Right lung (tissue), 10 donors: ENCODE measurements at places on chromosomes 5 and 9. TPM values are rescaled to one million over a fixed set of nuclear protein-coding genes. Genes with fewer than 3 reads are reported as not detected.
A peak's percentile ranks its signal among the peaks of the same experiment; 100 is the strongest.

Gene LARP1
- polyA plus RNA-seq: 96.6 TPM

Gene ALDOB
- polyA plus RNA-seq: 3.6 TPM

Gene SCGB3A2
- 2,391 TPM for polyA plus RNA-seq

Gene PCA3
- polyA plus RNA-seq: 0.41 TPM

GRCh38 chr5:91022518-91022917 lies 360.6 kb downstream of the ARRDC3 start:
- no peak for DNase-seq

- no peak for DNase-seq
Measured at GRCh38 chr5:129398026-129398678, 61.9 kb upstream of the ADAMTS19 start.

DNA sequence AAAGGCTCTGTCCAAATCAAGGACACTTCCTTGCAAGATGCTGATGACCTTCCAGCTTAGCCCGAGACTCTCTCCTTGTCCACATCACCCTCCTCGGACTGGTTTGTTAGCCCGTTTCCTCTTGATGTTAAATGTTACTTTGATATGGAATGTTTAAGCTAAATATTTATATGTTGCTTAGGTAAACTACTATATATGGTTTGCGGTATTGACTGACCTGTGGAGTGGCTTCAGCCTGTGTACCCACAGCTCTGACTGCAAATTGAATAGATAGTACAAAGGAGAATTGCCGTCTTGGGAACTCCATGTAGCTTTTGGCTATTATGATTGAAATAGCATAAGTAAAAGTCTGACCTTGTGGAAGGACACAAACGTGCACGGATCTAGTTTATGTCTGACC lies 422.0 kb downstream of the YTHDC2 start:
- DNase-seq: no peak

- DNase-seq: no peak
Measured at GRCh38 chr9:88927510-88927909, 63.8 kb upstream of the S1PR3 start.

DNA sequence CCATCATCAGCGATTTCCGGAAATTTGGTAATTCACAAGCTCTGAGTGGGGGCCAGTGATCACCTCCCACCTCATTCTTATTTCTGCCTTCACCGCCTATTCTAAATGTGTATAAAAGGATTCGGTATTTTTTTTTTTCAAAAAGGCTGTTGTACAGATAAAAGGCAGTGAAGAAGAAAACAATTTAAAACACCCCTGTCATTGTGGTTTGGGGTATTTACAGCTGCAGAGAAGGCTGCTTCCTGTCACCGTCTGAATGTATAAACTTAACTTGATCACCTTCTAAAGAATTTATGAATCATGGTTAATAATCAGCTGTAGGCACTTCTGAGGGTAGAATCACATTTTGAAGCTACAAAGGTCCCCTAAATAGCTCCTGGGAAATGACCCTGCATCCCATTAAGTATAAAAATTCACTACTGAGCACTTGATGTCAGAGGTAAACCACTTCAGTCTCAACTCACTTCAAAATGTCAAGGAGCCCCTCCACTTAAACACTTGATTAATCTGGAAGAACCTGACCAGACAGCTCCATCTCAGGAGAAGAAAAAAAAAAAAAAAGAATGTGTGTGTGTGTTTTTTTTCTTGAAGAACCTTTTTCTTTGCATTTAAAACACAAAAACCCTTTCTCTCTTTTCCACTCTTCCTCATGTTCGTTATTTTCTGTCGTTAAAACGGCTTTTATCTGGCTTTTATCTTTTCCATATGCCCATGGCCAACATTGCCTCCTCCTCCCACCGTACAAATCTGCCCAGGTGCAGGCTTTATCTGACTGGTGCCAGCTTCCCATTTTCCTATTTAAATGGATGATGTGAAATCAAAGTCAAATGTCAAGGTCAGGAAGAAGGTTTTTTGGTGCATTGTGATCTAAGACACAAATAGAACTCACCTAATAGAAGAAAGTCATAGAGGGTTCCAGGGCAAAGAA lies 291.2 kb downstream of the IRX1 start:
- DNase-seq: peak; percentile 23

GRCh38 chr5:39605145-39605544 lies 180.4 kb upstream of the DAB2 start:
- no peak for DNase-seq

- DNase-seq: no peak
Measured at GRCh38 chr5:132686193-132686592, 12.4 kb downstream of the IL4 start.

GRCh38 chr5:54736003-54736797 lies 218.6 kb downstream of the SNX18 start:
- no peak for DNase-seq

DNA sequence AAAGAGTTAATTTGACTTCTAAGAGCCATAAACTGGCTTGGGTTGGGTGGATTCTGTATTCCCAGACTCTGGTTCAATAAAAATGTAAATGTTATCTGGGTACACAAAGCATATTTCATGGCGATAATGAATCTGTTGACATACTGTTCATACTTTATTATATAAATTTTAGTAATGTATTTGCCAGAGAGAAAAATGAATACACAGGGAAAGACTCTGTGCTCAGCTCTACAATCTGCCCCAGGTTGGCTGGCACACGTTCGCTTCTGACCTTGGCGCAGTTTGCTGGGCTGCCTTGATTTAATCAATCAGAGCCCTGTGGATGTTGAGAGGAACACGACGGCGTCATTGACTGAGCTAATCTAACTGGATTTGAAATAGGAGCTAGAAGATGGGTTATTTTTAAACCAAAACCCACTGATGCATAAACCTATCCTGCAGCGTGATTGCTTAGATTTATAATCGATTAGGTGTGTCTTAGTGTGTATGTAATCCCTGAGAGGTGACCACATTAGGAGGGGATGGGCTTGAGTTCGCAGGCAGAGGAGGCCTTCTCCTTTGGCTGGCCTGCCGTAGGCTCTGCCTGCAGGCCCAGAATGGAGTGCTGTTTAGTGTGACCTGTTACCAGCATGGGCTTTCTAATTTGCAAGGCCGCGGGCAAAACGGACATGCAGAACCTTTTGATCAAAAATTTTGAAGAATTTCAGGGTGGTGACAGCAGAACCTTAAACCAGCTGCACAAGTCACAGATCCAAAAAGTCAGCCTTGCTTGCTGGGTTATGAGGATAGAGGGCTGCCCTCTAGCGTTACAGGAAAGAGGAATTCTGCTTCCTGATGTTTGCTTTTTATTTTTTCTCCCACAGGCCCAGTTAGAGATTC lies 3.9 kb upstream of the ADCY2 start:
- DNase-seq: peak; percentile 45

DNA sequence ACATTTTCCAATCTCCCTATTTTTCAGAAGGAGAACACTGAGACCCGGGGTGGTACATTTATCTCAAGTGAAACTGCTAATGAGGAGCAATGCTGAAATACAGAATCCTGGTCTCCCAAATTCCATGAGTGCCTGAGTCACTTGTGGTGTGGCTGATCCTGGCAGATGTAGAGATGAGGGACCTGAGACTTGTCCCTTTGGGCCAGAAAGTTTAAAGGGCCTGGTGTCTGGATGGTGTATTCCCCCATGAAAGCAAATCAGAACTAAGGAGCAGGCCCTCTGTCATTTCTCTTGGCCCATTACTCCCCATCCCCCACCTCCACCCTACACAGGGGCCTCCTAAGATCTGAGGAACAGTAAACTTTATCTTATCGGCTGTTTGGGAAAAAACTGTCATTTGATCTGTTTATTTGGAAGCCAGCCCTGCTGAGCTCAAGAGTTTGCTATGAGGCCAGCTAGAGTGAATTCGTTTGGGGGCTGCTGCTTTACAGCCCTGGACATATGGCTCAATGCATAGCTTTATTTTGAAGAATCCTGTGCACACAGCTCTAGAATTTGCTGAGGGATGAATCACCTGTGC lies 140.3 kb downstream of the LHFPL2 start:
- DNase-seq: peak; percentile 82

DNA sequence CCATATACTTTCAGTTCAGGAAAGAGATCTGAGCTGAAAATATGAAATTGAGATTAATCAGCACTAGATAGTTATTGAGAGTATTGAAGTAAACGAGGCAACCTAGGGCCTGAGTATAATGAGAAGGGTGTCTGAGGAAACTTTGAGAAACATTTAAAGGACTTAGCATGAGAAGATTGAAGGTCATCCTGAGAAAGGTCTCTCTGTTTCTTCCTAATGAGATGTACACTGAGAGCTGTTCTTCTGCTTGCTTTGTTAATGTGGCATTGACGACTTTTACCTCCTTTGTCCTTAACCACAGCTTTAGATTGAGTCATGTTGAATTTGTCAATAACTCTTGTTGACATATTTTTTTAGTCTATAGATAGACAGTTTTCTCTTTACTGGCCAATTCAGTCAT lies 145.1 kb upstream of the ACTBL2 start:
- DNase-seq: no peak

DNA sequence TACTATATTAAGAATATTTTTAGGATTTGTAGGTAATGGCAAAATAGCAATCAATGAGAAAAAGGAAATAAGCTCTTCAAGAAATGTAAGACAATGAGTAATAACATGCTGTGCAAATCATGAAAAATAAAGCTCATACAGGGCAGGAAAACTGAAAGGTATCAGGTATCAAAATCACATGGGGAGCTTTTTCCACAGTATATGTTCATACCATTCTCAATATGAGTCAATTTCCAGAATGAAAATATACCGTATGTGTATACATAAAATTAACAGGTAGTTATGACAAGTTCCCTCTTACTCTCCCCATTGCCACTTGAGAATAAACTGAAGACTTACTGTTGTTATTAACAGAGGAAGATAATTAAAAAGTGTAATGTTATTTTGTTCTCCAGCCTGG lies 35.9 kb downstream of the EFCAB9 start:
- DNase-seq: no peak

DNA sequence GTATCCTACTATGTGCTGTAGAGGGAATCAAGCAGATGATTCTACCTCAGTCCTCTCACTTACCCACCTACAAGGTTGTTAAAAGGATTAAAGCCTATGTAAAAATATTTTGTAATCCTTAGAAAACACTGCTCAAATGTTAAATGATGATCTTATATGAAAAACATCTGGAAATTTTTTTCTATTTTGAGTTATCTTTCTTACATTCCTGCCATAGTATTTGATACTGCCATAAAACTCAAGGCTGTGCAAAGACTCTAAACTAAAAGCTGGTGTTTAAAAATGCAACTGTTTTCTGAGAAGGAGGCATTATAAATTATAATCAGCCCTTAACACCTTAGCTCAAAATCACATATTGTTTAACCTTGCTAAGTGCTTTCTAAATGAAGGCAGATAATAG lies 474.2 kb downstream of the PRELID2 start:
- DNase-seq: no peak

- DNase-seq: no peak
Measured at GRCh38 chr5:1443171-1443570, 2.1 kb downstream of the SLC6A3 start.

DNA sequence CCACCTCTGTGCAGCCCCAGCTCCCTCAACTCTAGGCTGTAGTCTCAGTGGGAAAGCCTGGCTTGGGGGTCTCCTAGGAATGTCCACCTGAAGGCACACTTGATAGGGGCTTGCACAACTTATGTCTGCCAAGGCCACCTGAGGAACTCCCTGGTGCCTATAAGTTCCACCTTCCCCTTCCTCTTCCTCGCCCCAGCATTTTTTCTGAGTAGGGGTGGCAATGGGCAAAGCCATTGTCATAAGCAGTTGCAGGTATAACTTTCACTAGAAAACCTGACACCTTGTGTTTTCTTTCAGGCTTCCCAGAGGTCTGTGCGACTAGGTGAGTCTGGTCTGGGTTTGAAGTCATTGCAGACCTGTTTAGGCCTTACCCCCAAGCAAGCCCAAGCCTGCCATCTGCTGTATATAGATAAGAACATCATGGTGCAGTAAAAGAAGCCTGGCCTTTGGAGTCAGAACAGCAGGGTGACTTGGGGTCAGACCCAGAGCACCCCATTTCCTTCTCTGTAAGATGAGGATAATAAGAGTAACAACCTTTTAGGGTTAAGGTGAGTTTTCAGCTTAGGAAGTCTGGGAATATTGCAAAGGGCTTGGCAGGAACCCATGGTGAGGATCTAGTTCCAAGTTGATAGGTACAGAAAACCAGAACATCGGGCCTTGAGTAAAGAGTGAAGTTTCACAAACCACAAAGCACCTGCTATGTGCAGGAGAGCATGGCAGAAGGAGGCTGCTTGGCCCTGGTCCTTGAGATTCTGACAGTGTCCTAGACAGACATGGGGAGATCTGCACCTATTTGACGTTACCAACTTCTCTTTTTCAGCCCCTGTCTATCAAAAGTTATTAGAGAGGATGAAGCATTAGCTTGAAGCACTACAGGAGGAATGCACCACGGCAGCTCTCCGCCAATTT lies 33.8 kb downstream of the TGFBI start:
- DNase-seq: no peak

GRCh38 chr9:129330711-129331492 lies 152.8 kb upstream of the IER5L start:
- DNase-seq: no peak

GRCh38 chr5:127406326-127407121 lies 110.9 kb upstream of the PRRC1 start:
- no peak for DNase-seq

DNA sequence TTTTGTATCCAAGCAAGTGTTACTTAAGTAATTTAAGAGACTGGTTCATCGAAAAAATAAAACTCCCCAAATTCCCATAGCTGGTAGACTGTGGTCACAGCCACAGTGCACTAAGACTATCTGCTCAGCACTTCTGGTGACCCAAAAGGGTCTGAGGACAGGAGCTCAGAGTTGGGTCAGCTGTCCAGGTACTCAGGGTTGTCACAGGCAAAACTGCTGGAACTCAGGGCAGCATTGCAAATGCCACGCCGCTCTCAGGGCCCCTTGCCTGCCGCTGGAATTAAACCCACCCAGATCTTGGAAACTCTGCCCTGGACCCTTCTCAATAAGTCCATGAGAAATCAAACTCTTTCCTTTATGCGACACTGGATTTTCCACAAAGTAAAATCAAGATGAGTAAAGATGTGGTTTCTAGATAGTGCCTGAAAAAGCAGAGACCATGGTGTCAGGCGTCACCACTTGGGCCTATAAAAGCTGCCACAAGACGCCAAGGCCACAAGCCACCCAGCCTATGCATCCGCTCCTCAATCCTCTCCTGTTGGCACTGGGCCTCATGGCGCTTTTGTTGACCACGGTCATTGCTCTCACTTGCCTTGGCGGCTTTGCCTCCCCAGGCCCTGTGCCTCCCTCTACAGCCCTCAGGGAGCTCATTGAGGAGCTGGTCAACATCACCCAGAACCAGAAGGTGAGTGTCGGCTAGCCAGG lies at the start of gene IL13:
IL13 (plus strand) TSS at position 498 of the 705 bp plus-strand sequence; CDS start at position 512, 14 bp downstream.
- no peak for DNase-seq

GRCh38 chr5:6758236-6758635 lies 45.0 kb downstream of the TENT4A start:
- no peak for DNase-seq

DNA sequence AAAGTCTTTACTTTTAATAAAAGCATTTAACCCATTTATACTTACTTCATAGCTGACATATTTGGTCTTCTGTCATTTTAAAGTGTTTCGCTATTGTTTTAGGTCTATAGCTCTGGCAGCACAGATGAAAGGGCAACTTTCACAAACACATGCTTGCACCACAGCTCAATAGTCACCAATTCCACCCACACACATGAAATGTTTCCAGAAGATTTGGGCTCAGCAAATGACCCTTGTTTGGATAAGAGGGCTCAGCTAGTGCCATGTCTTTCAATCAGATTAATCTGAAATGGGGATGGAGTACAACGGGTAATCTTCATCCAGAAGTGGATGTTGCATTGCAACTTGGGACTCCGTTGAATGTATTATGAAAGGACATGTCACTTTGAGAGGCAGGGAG lies 176.0 kb downstream of the FGF18 start:
- no peak for DNase-seq

GRCh38 chr9:128011071-128011817 lies 30.5 kb upstream of the EEIG1 start:
- DNase-seq: no peak

- DNase-seq: no peak
Measured at GRCh38 chr5:119074419-119074818, 3.5 kb downstream of the DMXL1 start.
